ENCODE measurements at places on chromosomes 1 and 21.

DNA sequence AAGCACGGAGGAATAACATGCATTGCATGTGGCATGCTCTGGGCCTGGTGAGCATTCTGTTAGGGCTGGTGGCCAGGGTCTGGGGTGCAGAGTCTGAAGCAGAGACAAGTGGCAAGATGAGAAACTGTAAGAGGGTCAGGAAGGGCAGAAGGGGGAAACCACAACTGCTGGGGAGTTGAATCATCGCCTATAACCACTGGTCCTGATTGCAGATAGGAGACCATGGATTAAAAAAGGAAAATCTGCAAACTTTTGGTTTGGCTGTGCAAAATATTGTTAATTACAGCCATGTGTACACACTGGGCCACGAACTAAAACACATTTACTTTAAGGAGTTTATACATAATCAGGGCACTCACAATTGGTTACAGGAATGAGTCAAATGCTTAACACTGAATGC, 76.6 kb downstream of the TGFBR3 start:
- DNase-seq, result peak; percentile 63

- no peak for DNase-seq
These were observed 27.0 kb upstream of the MEF2D start for GRCh38 chr1:156527584-156527983.

DNA sequence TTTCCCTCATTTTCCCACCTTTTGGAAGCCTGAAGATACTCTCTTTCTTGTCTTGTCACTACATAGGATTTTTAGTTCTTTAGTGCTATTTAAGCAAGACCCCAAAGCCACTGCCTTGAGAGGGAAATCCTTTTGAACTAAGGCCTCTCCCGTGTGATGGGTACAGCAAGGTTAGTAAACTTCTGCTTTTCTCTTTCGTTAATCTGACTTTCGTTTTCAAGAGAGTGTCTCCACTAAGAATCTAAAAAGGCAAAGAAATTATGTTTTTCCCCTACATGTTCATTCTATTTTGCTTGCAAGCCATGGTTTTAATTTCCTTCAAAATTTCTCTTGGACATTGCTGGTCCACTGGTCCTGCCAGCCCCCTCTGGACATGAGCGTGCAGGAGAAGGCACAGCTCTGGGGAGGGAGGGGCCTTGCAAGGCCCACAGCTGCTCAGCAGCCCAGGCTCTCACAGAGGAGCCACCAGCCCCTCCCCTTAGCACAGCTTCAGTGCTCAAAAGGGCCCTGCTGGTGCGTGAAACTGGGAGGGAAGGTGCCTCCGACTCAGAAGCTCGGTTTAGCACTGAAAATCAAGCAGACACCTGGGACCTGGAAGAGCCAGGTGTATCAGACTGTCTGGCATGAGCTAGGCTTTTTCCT, 210.9 kb upstream of the GALNT2 start:
- no peak for DNase-seq

GRCh38 chr1:112517646-112518045, 8.9 kb downstream of the WNT2B start:
- no peak for DNase-seq

DNA sequence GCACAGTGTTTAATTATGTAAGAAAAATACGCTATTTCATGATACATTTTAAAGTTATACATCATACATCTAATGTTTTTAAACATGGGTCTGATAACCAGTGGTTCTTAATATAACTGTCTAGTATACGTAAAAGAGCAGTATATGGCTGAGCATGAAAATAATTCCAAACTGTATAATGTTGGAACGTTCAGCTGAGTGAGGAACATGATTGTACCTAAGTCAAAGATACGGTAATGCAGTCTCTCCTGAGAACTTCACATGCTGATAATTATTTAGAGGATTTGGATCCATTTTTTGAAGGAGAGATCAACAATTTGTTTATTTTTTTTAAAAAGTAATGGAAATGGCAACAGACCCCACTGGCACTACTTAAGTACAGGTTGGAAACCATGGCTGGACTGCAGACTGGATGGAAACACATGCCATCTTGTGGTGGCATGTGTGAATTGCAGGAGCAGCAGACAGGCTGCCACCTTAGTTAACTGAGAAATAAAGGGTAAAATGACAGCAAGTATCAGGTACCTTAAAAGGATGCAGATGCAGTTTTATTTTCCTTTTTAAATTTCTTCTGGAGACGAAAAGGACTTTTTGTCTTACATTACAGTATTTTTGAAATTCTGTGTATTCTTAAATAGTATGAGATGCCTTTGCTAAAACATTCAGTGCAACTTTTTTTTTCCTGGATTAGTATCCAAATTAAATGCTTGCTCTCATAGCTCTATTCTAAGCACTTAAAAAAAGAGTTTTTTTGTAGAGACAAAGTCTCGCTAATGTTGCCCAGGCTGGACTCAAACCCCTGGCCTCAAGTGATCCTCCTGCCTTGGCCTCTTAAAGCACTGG, 73.8 kb downstream of the MTR start:
- DNase-seq, result peak; percentile 67

GRCh38 chr1:40692429-40692895, 958 bp downstream of the NFYC start:
- no peak for DNase-seq

DNA sequence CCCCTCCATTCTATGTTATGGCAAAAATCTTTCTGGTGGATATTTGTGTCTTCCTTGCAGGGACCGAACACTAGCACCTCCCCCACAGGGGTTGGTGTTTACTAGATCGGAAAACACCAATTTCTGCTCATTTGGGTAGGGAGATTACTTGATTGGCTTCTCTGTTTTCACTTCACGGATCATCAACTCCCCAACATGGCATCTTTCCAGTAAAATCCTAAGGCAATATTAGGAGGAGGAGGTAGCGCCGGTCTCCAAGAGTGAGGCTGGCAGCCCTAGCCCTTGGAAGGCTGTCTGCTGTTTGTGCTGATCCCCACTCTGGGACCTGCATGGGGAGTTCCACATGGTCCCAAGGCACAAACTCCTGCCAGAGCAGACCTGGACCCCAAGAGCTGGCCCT, 12.2 kb downstream of the VASH2 start:
- DNase-seq, result no peak

- no peak for DNase-seq
These were observed 48.6 kb downstream of the CTH start for GRCh38 chr1:70459496-70460225.

GRCh38 chr21:28016571-28016970, 976.1 kb downstream of the LTN1 start:
- no peak for DNase-seq

DNA sequence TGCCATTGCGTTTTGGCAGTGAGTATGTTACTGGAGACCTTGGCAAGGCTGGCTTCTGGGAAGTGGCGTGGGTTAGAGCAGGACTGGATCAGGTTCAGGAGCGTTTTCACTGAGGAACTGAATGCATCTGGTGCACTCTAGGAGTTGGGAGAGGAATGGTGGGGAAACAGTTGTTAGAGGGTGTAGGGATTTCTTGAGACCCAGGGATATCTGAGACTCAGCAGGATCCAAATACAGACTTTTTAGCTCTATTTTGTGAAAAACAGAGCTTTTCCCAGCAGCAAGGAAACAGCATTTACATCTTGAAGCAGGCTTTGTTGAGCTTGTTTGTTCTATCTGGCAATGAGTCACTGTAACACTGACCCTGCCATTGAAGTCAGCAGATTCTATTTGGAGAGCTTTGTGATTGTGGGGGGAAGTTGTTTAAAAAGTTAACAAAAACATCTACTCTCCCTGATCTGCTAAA, 56.9 kb upstream of the NRIP1 start:
- DNase-seq, result no peak

DNA sequence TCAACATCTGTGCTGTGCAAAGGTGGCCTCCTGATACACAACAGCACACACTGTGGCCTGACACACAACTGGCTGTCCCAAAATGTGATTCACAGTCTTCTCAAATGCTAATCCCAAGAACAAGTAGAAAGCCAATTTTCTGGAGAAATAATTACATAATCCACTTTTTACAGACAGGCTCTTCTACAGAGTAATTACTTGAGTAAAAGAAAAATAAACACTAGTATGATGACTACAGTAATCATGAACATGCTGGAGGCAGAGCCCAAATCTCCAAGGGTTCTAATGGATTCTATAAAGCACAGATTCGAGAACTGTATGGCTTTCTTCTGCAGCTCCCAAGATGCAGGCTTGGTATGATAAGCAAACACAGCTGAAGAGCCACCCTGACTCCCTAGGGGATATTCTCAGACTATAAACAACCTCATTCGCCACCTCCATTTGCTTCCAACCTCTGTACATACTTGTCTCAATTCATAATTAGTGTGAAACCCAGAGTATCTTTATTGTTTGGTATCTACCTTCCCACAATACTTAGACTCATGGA, 81.9 kb downstream of the SIPA1L2 start:
- no peak for DNase-seq

- DNase-seq, result no peak
These were observed 86.8 kb upstream of the ARHGAP29 start for GRCh38 chr1:94324178-94324544.

DNA sequence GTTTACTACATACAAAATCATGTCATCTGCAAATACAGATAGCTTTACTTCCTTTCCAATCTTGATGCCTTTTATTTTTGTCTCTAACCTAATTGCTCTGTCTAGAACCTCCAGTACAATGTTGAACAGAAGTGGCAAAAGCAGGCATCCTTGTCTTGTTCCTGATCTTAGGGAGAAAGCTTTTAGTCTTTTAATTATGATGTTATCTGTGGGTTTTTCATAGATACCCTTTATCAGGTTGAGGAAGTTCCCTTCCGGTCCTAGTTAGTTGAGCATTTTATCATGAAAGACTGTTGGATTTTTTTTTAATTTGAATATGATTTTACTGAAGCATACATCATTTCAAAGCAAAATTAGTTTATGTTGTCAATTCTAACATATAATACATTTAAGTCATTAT, 45.7 kb upstream of the DISC1 start:
- no peak for DNase-seq

DNA sequence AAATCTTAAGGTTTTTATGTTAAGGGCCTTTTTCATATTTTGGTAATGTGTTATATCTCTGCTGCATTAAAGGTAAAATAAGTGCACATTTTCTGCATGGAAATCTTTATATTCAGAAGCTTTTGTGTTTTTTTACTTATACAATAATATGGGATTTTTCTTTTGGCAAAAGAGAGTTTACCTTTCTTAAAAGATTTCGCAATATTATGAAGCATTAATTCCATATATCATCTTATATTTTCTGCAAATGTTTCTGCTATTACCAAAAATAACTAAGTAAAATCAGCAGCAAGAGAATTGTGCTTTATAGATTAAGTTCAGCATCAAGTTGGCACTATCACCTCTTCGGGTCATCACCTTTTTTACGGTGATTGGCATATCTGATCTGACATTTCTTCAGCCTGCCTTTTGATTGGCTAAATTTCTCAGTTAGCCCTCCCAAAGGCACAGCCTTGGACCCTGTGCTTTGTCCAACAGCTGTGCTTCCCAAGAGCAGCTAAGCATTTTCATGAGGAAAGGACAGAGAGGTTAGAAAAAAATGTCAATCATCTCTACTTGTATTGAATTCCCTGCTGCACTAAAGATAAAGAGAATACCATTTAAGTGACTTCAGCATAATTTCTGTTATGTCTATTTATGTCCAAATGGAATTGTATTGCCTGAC, 767.1 kb upstream of the PRMT6 start:
- no peak for DNase-seq

GRCh38 chr1:160748181-160748877, 9.3 kb downstream of the SLAMF7 start:
- DNase-seq, result no peak

DNA sequence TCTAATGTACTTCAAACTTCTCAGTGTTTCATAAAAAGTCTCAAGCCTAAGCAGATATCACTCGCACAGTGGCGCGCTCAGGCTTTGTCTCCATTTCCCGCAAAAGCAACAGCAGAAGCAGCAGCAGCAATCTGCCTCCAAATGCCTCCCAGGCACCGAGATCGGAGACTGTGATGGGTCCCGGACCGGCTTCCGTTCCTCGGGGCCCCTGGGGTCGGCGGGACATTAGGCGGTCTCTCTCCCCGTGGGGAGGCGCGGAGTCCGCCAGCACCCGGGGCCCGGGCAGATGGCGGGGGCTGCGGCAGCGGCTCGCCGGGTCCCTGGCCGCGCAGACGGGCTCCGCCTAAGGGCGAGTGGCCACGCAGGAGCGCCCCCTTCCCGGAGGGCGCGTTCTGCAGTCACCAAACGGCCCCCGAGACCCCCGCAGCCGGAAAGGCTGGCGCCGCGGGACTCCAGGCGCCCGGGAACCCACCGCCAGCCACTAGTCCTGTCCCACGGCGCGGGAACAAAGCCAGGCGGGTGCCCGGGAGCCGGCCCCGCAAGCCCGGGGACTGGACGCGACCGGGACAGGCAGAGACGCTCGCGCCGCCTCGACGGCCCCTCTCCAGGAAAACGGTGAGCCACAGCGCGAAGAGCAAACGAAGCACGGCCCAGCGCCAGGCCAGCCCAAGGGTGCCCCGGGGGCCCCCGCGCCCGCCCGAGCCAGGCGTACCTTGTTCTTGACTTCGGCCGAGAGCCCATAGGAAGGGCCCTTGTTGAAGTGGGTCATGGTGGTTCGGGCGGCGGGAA, 590 bp downstream of the CNN3 start:
- peak; percentile 7 for DNase-seq

GRCh38 chr1:9451081-9451480, 88.2 kb upstream of the SLC25A33 start:
- no peak for DNase-seq

GRCh38 chr1:111424281-111424680, 3.3 kb downstream of the OVGP1 start:
- DNase-seq, result no peak

All from activated CD4-positive, alpha-beta T cell treated with anti-CD3 and anti-CD28 coated beads, Interleukin-2, Interleukin-6, amounts not matched to agents 100 ng/mL and 50 ng/mL, durations not matched to agents 16 hours and 8 hours (primary cell).